ENCODE measurements at places on chromosomes 2 and 18.

GRCh38 chr2:127044165-127044718 lies 62.7 kb downstream of the BIN1 start:
- DNase-seq, result no peak

DNA sequence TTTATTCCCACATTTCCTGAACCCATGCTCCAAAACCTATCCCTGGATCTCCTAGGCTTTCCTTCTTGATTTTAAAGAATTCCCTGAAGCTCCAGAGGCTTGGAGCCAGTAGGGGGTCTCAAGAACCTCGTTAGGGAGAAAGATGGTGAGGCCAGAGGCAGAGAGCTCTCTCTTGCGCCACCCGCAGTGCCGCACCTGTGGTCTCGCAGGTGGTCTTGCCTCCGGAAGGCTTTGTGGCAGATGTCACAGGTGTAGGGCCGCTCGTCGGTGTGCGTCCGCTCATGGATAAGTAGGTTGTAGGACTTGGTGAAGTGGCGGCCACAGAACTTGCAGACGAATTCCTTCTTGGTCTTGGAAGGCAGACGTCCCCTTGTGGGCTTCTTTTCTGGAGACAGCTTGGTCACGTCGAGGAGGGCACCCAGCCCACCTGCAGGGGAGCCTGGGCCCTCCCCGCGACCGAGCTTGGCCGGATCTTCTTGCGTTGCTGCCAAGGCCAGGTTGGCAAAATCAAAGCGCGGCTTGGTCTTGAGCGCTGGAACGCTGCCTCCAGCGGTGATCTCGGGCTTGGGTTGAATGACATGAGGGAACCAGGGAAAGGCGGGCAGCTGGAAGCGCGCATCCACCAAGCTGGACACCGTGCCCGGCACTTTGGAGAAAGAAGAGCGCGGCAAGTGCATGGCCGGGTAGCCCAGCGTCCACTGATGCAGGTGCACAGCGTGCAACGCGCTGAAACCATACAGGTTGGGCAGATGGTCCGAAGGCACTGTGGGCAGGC lies 5.3 kb downstream of the OSR1 start:
- DNase-seq, result no peak

GRCh38 chr2:179239195-179239594 lies 25.4 kb downstream of the SESTD1 start:
- DNase-seq, result no peak

DNA sequence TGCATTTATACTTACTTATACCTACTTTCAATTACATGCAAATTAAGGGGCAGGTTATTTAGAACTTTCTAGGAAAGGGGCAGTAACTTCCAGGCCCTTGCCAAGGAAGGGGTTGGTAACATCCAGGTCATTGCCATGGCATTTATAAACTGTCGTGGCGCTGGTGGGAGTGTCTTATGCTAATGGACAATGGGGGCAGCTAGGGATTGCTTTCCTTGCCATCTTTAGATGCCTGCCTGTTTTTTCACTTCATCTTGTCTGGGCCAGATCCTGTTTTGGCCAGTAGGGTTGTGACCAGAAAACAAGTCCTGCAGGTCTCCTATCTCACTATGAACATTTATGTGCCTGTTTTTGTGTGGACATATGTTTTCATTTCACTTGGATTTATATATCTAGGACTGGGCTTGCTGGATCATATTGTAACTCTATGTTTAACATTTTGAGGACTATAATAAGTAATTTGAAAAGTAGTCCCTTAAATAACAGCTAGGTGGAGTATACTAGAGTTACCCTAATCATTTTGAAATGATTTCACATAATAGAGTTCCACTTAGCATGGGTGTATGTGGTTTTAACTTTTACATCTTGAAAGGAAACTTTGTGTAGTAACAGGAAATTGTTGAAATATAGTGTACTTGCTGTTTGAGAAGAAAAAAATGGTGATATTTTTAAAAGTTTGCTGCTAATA lies 56.1 kb downstream of the LCLAT1 start:
- DNase-seq, result no peak

DNA sequence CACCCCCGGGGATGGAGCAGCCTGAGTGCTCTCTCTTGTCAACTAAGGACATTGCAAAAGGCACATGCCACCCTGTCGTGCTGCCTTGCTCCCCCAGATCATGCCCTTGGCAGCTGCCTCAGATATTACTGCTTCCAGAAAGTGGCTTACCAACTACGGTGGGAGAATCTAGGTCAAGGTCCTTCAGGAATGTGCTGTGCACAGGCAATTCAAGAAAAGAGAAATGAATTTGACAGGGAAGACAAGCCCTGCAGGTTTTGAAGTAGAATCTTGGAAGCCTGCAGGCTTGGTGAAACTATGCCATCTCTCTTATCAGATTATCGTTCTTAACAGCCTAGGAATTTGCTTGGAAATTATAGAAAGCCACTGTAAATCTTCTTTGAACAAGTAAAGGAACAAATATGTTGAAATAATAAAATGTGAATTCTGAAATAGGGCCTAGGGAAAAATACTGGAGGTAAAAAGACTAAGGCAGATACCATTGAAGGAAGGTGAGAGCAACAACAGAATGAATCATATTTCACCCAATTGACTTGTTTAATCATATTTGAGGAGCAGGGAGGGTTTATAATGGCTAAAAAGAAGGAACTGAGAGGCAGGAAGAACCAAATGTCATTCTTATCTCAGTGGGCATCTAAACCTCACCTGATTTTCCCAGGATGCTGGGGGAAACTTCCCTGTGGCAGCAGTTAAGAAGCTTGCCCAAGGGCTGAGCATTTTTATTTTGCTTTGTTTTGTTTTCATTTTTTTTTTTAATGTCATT lies 94.0 kb upstream of the GLS start:
- no peak for DNase-seq

DNA sequence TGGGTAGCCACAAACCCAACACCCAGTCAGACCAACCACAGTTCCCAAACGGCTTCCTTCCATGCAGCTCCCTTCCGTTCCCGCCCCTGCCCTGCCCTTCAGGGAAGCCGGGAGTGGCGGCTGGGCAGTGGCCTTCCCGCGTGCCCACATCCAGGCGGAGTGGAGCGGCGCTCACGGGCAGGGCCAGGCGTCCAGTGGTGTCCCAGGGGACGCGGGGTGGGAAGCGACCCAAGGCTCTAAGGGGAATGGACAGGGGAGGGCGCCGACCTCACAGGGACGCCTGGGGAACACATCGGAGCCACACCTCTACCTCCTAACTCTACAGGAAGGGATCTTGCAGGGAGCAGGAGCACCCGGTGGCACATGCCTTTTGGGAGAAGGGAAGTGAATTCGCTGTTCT lies 225.9 kb upstream of the MGAT5 start:
- DNase-seq, result no peak

DNA sequence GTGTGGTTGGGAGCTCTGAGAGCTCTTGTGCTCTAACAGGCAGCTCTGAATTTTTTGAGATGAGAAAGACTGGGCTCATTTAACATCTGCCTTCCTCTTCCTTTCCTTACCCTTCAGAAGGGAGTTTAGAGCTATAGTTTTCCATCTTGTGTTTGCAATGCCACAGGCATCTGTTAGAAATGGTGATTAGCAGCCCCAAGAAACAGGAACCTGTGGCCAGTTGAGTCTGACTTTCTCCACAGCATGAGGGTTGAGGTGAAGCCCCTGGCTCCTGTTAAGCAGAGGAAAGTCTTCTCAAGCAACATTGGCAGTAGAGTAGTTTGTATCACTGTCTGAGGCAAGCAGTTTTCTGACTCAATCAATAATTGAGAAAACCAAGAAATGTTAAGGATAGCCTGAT lies 577.4 kb downstream of the ZEB2 start:
- no peak for DNase-seq

- no peak for DNase-seq
Observed at GRCh38 chr2:216632952-216633615, at the start of gene IGFBP2. Gene IGFBP2 (plus strand): TSS chr2:216633420. CDS start chr2:216633524, 104 bp downstream.

DNA sequence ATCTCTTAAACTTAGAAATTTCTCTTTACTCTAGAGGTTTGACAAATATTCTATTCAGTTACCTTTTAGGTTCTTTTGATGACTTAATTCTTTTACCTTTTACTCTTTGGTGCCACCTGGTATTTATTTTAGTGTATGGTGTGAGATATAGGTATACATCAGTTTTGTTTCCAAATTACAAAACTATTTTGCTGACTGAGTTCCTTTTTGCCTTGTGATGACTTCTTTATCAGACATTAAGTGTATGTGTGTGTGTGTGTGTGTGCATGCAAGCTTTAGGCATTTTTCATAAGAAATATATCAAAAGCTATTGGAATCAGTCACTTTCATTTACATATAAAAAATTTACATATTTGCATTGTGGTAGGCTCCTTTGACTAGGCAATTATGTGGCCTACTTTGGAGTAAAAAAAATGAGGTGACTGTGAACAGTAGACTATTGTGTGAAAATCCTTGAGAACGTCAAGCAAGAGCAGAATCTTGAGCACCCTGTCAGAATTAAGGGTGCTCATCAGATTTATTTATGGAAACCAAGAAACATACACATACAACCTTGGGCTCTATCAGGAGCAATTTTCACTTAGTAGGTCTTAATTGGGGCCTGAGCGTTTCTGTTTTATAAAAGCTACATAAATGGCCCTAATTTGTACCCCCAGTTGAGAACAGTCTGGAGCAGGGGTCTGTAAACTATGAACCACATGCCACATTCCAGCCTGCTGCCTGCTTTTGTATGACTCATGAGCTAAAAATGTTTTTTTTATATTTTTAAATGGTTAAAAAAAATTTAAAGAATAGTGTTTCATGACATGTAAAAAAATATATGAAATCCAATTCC lies 415.9 kb downstream of the SLC4A3 start:
- no peak for DNase-seq

DNA sequence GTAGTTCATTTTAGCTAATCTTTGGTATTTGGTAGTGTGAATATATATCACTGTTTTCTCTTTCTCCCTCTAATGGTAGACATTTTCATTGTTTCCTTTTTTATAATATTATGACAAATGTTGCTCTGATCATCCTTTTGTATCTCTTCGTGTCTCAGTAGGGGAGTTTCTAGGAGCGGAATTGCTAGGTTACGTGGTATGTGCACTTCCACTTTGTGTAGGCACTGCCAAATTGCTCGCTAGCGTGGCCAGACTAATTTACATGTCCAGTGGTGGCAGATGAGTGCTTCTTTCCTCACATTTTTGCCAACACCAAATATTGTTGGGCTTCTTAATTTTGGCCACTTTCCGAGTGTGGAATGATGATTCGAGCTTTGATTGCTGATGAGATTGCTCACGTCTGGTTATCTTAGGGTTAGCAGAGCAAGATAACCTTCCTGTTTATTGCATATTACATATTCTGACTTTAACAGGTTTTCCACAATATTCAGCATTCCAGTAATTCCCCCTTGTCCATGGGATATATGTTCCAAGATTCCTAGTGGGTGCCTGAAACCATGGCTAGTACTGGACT lies 30.4 kb upstream of the GREB1 start:
- no peak for DNase-seq

DNA sequence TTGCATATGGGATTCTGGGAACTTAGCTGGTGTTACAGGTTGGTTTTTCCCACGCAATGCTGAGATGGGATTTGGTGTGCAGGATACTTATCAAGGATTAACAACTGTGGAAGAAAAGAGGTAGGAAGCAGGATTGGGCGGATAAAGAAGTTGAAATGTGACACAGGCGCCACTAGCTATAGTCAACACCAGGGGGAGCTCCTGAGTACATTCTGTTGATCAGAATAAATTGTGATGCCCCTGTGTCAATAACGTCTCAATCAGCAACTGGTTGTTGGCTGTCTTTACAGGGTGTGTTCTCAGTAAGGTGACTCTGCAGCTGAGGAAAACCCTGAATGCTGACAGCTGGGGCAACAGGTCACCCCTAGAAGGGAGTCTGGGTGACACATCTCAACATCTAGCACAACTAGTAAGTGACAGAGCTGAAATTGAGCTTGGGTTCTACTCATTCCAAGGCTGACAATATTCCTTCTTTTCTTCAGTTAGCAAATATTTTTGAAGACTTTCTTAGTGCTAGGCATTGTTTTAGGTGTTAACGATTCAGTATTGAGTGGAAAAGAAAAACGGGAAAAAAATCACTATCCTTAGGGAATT lies 143.0 kb downstream of the ARL6IP6 start:
- DNase-seq, result no peak

DNA sequence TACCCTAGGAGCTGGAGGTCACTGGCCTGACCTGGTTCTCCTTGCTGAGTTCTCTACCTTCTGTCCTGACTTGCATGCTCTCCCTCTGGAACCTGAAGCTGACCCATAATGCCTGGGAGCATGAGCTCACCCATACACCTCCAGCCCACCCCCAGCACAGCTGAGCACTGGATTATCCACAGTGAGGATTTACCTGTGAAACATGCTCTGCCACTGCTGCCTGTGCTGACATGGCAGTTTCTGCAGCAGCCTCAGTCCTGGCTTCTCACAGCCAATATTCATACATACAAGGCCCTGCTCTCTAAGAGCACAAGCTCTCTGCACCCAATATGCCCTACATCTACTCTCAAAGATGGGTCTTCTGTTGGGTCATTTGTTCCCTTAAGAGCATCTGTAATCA lies 5.0 kb downstream of the CXCR2 start:
- no peak for DNase-seq

- DNase-seq, result no peak
Observed at GRCh38 chr2:132979339-132980093, 309.5 kb upstream of the LYPD1 start.

DNA sequence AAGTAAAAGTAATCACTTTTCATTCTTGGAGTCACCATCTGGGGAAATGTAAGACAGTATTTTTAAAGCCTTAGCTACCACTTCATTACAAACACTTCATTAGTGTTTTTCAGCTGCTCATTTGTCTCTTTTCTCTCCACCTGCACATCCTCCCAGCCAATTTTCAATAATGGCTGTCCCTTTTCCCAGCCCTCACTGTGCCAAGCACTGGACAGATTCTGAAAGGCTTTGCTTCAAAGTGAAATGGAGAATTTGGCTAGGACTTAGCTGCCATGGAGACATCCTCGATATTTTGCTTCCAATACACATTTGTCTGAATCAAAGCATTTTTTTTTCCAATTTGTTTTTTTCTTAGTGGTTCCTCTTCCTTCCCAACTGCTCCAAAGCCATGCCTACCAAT lies 272.4 kb upstream of the NRXN1 start:
- no peak for DNase-seq

- DNase-seq, result no peak
Observed at GRCh38 chr18:35888329-35888728, 84.2 kb upstream of the RMP24 start.

DNA sequence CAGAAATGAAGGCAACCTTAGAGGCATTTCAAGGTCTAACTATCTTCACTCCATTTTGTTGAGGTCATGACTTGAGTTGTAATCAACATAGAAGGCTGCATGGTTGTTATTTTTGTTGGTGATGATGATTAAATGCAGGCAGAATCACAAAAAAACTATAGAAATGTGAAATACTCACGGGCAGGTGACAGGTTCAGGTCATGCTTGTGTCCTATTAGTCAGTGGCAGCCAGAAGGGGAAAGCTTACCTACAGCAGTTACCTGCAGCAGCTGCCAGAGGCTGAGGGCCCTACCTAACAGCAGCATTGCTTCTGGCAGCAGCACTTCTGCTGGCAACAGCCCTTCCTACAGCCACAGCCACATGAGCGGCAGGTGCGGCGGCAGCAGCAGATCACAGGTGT lies 394 bp downstream of the SCYGR3 start:
- DNase-seq, result no peak

Data from GM12864 (cell line).